Hematopoietic multipotent progenitor cell treated with erythropoietin and hydrocortisone succinate and interleukin-3 and kit ligand, for 15 days (in vitro differentiated cells): ENCODE measurements at places on chromosomes 5 and 9.

DNA sequence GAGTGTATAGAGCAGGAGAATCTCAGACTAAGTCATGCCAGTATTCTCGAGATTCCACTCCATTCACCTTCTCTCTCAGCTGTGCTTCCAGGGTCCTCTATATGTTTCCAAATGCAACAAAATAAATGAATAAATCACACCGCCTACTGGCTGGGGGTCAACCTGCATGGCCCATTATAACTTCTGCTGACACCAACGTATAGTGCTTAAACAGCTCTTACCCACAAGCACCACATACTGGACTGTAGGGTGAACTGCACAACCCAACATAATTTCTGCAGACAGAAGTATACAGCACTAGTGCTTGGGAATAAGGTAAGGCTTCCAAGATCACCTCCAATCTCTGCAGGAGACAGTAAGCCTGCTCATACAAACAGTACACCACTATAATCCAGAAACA is 33.1 kb upstream of the HTR4 start:
- DNase-seq = no peak

DNA sequence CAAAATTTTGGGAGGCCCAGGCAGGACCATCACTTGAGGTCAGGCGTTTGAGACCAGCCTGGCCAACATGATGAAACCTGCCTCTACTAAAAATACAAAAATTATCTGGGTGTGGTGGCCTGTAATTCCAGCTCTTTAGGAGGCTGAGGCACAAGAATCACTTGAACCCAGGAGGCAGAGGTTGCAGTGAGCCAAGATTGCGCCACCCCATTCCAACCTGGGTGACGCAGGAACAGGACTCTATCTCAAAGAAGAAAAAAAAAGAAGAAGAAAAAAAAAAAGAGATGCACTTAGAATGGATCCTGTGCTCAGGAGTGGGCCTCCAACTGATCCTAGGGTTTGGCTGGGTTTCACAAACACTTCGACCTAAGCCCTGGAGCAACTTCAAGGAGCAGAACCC is 45.1 kb downstream of the GLDC start:
- DNase-seq = no peak

- no peak for DNase-seq
Measured at GRCh38 chr5:136191304-136192014, 1.5 kb downstream of the SMIM32 start.

DNA sequence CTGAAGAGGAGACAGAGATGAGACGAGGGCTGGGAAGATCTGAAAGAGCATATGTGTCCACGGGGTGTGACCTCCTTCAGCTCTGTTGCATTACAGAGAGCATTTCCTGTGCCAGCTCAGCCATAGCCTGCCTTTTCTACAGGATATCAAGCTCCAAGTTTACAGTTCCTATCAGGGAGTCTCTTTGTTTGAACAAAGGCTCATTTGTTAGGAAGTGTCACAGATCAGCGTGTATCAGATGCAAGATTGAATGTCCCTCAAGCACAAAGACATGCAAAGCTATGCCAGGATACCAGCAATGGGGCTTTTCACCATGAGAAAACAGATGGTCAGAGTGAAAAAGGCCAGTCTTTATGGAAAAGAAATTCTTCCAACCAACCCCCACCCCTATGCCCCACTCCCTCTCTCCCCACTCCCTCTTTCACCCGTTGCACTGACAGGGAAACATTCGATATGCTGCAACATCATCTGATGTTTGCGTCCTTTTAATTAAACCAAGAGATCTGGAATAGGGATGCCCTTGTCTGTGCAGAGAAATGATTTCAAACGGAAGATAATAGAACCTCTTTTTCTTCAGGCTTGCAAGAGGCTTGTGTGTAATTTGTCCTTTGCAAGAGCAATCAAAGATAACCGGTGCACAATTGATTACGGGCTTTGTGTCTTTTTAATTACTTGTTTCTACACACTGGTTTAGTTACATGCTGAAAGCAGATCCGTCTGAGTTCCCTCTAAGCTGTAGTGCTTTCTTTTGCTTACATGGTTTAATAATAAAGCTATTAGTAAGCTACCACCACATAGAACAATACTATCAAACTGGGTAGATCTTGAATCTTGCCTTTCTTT is 263.1 kb upstream of the RGMB start:
- no peak for DNase-seq

- DNase-seq = no peak
Measured at GRCh38 chr5:53027913-53028312, 38.8 kb downstream of the ITGA2 start.

GRCh38 chr5:68730220-68730978 is 363.4 kb upstream of the SLC30A5 start:
- no peak for DNase-seq

DNA sequence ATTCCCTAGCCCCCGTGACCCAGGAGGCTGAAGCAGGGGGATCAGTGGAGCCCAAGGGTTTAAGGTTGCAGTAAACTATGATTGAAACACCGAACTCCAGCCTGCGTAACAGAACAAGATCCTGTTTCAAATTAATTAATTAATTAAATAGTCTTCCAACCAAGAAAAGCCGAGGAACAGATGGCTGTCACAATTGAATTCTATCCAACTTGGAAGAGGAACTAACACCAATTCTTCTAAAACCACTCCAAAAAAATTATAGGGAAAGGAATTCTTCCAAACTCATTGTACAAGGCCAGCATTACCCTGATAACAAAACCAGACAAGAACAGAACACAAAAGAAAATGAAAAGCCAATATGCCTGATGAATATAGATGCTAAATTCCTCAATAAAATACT is 43.4 kb upstream of the RGS7BP start:
- DNase-seq = no peak

- DNase-seq = no peak
Measured at GRCh38 chr5:159877894-159878448, 38.3 kb upstream of the ADRA1B start.

DNA sequence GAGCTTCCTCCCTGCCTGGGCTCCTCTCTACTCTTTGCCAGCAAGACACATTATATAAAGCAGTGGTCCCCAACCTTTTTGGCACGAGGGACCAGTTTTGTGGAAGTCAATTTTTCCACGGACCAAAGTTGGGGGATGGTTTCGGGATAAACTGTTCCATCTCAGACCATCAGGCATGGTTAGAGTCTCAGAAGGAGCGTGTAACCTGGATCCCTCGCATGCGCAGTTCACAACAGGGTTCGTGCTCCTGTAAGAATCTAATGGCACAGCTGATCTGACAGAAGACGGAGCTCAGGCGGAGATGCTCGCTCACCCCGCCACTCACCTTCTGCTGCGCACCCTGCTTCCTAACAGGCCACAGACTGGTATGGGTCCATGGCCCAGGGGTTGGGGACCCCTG is 142.8 kb downstream of the LIFR start:
- DNase-seq = no peak

DNA sequence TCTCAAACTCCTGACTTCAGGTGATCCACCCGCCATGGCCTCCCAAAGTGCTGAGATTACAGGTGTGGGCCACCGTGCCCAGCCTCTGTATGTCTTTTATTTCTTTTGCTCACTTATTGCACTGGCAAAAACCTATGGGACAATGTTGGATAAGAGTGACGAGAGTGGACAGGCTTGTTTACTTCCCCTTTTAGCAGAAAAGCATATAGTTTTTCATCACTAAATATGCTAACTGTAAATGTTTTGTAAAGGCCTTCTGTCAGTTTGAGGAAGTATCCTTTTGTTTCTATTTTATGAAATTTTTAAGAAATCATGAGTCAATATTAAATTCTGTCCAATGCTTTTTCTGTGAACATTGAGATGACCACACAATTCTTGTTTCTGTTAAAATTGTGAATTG is 103.3 kb downstream of the AUH start:
- no peak for DNase-seq

DNA sequence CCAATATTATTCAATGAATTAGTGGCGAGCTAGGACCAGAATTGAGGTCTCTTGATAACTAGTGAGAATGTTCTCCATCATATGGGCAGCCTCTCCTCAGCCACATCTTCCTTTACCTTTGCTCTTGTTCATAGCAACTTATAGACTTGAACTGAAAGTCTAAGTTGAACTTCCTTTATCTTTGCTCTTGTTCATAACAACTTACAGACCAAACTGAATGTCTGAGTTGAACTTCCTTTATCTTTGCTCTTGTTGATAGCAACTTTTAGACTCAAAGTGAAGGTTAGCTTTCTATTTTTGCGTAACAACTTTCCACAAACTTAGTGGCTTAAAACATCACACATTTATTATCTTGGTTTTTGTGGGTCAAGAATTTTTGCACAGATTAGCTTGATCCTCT is 146.4 kb upstream of the C9orf72 start:
- DNase-seq = no peak

DNA sequence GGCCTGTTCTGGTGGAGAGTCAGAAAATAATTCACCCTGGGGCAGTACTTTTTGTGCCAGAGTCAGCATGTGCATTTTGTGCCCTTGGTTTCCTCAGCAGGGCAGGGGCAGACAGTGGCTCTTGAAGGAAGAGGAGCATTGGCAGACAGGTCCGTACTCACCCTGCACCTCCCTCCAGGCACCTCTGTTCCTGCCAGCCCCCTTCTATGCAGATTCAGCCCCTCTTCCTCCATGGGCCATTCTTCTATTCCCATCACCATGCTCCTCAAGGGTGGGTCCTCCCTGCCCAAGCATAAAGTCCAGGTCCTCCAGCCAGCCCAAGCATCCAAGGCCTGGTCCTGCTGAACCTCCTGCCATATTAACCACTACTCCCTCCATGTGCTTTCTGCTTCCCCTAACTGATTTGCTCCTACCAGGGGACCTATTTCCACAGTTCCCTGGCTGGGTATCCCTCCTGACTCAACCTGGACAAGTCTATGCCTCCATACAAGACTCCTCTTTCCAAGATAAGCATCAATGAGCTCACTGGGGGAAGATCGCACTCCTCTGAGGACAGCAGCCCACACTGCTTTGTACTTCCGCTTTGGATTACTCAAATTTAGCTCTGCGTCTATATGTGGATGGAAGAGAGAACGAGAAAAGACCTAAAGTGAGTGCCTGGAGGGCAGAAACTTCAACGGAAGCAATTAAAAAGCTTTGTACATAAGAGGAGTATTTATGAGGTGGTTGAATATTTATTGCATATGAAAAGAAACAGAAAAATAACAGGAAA is 9.3 kb upstream of the ACSL6 start:
- DNase-seq = no peak

- DNase-seq = no peak
Measured at GRCh38 chr5:115588640-115589039, 13.6 kb downstream of the TICAM2 start.

DNA sequence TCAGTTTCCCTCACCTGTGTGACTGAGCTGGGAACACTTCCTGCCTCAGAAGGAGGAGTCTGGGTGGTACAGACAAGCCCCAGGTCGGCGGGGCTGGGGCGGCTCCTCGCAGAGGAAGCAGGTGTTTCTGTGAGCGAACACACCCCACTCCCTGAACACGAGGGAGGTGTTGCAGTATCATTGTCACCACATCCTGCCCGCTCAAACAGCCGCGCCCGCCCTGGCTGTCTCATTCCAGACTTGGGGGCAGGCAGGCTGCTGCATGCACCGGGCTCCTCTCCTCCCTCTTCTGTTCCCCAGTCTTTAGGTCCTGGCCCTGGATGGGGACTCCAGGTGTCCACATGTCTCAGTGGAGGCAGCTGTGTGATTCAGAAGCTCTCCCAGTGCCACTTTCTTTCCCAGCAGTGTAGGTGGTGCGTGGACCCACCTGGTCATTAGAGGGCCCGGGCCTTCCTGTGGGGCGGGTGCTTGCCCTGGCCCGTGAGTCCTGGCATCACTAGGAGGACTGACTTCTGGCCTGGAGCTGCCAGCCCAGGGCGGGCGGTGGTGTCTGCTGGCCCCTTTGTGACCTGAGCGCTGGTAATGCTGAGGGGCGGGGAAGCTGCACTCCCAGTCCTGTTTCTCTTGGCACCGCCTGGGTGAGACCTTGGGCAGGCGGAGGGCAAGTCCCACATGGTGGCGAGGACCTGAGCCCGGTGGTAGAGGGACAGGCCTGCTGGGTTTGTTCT is 18.3 kb upstream of the PHYHD1 start:
- DNase-seq = no peak

DNA sequence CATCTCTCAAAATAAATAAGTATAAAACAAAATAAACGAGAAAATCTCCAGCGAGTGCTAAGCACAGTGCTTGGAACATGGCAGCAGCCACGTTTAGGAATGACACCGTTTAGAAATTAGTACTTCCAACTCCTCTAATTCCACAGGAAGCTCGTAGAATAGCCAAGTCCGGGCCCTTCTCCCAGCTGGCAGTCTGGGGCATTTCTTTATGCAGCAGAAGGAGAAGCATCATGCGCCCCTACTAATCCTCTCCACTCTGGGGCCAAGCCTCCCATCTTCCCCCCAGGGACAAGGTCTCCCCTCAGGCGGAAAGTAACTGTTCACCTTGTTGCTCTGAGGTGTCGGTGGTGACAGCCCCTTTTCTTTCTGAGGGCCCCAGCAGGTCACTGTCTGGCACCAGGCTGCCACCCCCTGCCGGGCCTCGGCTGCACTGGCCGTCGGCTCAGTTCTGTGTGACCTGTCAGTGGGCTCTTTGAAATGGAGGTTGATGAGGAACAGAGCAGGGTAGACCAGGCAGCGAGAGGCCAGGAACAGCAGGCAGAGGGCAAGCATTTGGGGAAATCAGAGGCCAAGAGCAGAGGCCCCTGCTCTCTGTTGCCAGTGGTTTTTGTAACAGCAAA is 113.5 kb upstream of the WWC1 start:
- no peak for DNase-seq

GRCh38 chr5:157342822-157343402 is 77.0 kb downstream of the CYFIP2 start:
- DNase-seq = peak; percentile 28
